ENCODE measurements at places on chromosomes 1 and 21.

GRCh38 chr21:45001134-45002095 is 61.6 kb downstream of the SLX9 start:
- no peak for DNase-seq

DNA sequence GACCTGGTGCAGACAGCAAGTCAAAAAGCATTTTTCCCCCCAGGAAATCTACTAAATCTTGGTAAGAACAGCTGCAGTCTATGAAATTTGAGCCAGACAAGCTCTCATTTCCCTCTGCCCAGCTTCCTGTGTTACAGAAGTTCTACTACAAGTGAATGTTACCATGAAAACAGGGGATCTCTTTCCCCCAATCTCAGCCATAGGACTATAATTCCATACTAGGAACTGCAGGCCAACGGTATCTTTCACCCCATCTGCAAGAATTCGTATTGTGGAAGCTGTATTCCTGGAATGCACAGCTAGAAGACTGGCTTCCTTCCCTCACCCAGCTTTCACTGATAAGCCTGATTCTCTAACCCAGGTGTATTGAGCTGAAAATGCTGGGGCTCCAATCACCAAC is 1655.4 kb downstream of the BRINP3 start:
- DNase-seq, result no peak

DNA sequence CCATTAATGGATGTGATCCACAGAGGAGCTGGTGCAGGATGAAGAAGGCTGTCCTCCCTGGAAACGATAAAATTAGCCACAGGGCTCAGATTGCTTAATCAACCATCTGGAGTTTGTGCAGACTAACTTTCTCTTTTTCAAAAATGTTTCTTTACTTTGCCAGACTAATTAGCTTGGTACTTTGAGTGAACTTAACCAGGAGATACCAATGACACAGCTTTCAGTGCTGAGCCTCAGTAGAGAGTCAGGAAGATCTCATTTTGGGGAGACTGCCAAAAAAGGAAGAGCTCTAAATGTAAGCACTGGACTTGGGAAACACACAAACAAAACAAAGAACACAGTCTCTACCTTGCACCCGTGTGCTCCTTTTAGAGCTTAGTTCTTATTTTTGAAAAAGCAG is 248.1 kb upstream of the DEPDC1 start:
- DNase-seq, result no peak

DNA sequence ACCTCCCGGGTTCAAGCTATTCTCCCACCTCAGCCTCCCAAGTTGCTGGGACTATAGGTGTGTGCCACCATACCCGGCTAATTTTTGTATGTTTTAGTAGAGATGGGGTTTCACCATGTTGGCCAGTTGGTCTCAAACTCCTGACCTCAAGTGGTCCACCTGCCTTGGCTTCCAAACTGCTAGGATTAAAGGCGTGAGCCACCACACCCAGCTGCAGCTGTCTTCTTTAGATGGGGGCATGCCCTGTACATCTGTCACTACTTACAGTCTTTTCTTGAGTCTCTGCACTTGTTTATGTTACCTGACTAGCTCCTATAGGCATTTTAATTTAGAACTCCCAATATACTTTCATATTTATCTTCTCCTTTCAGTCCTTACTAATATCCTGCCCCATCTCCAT is 64.2 kb downstream of the SELENOF start:
- no peak for DNase-seq

- no peak for DNase-seq
Measured at GRCh38 chr1:104266612-104267011, 516.9 kb downstream of the AMY1C start.

DNA sequence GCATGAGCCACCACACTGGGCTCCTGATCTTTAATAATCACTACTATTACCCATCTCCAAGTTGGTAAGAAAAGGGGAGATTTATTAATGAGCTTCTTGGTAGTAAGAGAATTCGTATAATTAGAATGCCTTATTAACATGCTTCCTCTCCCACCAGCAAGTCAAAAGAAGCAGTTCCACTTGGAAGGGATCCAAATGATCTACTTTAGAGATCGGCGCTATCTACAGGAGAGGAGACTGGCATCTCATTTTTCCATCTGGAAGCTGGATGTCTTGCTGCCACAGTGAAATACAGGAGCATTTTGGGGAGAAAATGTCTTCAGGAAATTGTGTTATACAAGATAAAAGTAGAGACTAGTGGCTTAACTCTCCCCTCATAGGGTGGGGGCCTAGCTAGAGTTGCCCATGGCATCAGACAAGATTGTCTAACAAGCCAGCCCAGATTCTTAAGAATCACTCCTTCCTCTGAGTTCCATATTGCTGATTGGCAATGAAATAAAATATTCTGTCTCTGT is 33.6 kb upstream of the CAMSAP2 start:
- no peak for DNase-seq

DNA sequence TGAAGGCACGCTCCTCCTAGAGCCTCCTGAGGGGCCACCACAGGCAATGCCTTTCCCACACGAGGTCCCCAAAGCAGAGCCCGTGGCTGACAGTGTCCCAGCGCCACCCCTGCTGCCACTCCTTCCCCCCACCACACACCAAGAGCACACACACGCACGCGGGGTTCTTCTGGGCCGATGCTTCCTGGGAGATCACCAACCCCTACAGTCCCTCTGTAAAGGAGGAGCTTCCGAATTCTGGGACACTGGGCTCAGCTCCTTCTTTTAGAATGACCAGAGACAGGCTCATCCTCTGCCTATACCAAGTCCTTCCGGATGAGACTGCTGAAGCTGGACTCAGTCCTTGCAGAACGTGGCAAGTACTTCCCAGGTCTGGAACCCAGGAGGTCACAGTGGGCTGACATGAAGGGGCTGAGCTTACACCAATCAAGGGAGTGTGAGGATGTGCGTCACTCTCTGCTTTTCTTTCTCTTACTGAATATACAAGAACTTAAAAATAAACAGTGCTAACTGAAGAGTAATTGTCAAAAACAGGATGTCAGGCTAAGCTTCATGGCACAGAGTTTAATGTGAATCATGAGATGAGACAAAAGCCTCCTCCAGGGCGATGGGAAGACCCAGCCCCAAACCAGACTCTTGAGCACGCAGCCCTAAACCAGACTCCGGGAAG is 12.7 kb downstream of the SSU72 start:
- DNase-seq, result no peak

GRCh38 chr1:75423136-75423535 is 187.8 kb downstream of the SLC44A5 start:
- DNase-seq, result no peak

- DNase-seq, result no peak
Measured at GRCh38 chr21:34202553-34203372, 129.4 kb downstream of the MRPS6 start.
